Activated T-cell treated with anti-CD3 and anti-CD28 coated beads, Interleukin-2, amount 50 U/mL, for 48 hours (primary cell): ENCODE measurements at places on chromosomes 2 and 18.

- DNase-seq = no peak
These were observed 19.6 kb upstream of the RPL31 start for GRCh38 chr2:100982431-100982861.

- DNase-seq = no peak
These were observed 126.5 kb downstream of the GPR39 start for GRCh38 chr2:132542953-132543569.

DNA sequence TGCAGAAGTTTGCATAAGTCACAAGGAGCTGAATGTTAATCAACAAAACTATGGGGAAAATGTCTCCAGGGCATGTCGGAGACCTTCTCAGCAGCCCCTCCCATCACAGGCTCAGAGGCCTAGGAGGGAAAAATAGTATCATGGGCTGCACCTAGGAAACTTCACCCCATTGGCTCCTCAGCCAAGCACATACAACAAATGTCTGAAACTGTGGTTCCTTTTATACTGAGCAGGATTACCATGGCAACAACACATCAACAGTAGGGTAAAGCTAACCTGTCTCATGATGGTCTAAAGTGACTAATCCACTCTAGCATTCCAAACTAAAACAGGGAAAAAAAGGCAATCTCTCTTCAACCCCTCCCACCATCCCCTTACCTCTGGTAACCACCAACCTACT, 3.2 kb upstream of the NEMP2 start:
- DNase-seq = no peak

GRCh38 chr2:102578376-102578775, 41.0 kb upstream of the SLC9A2 start:
- no peak for DNase-seq

GRCh38 chr2:44542520-44542919, 180.8 kb downstream of the CAMKMT start:
- DNase-seq = no peak

DNA sequence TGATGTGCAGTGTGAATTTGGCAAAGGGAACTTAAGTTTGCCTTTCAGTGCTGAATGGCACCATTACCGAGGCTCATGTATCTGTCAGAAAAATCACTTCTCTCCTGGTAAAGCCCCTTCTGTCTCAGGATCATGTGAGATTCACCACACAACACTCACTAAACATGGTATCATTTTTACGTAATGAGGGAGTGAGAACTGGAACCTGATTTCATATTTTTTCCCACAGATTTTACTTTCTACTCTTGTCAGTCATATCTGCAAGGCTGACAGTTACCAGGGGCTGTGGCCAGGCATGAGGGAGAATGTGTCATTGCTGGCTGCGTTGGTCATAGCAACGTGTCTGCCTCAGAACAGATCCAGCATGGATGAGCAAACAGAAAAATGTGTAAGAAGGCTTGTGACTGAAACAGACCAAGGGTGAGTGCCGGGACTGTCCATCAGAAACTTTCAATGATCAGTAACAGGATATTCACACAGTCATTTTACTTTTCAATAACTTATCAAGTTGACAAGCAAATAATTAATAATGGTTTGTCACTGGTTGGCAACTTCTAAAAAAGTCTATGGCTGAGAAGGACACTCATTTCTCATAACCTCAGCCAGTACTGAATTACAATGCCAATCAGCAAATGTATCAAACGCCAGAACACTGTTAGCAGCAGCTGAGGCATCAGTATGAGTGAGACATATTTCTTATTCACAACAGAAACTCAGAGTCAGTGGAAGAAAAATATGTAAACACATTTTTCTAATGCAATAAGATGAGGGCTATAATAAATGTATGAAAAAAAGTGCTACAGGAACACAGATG, 100.5 kb downstream of the CDC42EP3 start:
- peak; percentile 72 for DNase-seq

- DNase-seq = no peak
These were observed 25.6 kb upstream of the GREB1 start for GRCh38 chr2:11508279-11508678.

DNA sequence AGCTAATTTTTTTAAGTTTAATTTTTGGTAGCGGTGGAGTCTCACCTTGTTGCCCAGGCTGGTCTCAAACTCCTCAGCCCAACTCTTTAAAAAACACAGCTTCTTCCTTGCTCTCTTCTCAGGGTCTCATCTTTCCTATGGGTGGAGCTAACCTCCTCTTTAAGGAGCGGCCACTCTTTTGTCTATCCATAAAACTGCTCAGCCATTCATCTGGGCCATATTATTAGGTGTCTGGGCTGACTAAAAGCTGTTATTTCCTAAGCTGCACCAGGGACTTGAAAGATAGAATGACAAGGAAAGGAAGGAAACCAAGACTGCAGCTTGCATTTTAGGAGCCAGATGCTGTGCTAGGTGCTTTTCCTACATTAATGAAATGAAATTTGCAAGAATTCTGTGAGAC, 35.8 kb upstream of the THOC1 start:
- DNase-seq = no peak

GRCh38 chr18:79400591-79401381, 5.1 kb downstream of the NFATC1 start:
- peak; percentile 68 for DNase-seq

DNA sequence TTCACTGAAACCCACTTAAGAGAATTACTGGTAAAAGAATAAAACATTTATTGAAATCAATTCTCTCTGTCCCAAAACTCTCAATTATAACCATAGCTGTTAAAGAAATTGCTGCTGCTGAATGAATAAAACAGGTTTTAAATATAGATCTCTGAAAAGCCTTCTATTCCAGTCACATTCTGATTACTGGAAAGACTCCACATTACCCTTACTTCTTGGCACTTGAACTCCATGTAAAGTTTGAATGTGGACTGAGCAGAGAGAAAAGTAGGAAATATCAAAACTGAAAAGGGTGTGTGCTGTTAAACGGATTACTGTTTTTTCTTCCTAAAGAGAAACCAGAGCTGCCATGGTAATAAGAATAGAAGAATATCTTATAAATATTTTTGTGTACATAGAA, 655.3 kb upstream of the SETBP1 start:
- DNase-seq = no peak

- no peak for DNase-seq
These were observed 126.3 kb downstream of the ALPK2 start for GRCh38 chr18:58502628-58503027.

DNA sequence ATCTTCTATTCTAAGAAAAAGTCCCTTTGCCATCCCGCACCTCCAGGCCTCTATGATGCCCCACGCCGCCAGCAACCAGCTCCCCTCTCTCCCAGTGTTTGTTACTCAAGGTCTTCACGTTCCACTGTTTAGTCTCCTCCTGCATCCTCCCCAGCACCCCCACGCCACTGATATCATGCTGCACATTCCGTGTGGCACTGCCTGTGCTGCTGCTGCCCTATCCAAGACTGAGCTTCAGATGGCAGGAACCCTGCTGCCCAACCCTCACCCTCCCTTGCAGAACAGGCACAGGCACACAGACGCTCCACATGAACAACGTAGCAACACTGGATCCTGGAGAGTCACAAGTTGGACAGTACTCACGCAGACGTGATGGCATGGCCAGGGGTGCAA, 35.3 kb downstream of the MYO5B start:
- DNase-seq = no peak

GRCh38 chr18:28412521-28412920, 235.6 kb upstream of the CDH2 start:
- no peak for DNase-seq

DNA sequence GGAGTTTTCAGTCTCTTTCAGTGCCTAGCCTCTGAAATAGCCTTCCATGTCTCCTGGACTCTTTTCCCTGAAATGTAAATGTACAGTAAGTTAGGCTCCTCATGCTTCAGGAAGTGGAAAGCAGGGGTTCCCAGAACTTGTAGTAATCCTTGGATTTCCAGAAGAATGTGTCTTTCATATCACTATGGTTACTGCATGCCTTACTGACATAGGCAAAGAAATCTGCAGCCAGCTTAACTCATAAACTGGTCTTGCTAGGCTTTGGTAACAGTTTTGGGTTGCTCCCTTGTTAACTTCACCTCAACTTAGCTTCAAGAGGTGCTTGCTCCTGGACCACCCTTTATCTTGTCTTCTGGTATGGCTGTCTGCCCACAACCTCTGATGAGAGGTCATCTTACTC, 686.8 kb upstream of the DDX18 start:
- no peak for DNase-seq

GRCh38 chr2:10221443-10221842, 81.3 kb upstream of the HPCAL1 start:
- no peak for DNase-seq

GRCh38 chr18:49899657-49900330, 86.5 kb upstream of the ACAA2 start:
- no peak for DNase-seq

DNA sequence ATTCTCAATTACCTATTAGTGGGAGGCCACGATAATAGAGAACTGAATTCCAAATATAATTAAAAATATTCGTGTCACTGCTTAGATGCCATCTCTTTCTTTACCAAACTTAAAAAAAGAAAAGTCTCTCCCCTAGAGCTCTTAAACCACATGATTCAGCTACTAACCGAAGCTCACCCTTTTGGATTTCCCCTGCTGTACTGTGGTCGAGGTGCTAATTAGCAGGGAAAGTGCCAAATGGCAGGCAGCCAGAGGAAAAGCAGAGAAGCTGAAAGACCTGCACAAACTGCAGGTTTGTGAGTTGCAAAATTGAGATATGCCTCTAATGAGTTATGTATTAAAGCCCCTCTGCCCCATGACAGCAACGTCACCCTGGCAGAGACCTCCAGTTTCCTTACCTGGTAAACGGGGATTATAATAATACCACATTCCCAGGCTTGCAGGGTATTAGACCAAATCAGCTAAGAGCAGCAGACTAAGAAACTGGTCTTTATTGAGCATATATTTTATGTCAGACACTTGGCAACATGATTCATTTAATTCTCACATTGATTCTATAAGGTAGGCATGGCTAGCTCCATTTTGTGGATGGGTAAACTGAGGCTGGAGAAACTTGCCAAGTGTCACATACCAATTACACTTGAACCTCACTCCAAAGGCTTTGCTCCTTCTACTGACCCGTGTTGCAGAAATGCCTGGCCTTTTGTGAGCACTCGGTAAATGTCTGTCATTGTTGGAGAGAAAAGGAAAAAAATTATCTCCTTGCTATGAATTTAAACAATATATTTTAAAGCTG, 259.7 kb downstream of the LPIN1 start:
- peak; percentile 71 for DNase-seq

DNA sequence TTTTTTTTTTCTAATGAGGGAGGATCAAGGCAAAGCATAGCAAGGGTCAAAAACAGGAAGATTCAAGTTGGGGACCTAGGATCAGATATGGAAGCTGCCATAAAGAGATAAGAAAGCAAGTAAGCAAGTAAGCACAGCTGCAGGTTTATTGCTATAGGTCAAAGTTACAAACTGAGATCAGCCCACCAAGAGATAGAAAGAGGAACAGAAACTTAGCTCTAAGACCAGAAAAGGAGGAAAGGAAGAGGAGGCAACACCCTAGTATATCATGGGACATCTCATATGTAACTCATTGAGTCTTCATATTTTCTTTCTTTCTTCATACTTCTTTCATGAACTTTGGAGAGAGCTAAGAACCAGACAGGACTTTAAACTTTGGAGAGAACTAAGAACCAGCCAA, 295.9 kb upstream of the CRIM1 start:
- DNase-seq = no peak

GRCh38 chr18:76490670-76491472, 4.2 kb downstream of the ZNF516 start:
- peak; percentile 38 for DNase-seq

- no peak for DNase-seq
These were observed 46.7 kb downstream of the TMEM185B start for GRCh38 chr2:120176526-120176925.

DNA sequence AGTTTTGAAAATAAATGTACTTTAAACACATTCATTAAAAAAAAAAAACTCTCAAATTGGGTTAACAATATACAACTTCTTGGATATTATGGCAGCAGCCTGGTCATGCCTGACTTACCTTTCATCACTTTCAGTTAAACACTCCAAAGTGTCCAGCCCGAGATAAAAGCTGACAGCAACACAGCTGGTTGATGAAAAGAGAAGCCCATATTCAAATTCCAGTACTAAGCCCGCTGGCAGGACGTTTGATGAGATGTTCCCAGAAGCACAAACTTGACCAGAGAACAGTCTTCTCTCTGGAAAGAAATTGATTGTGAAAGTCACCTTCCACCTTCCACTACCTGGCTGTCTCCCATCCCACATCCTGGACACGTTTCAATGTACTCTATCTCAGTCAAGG, 586.3 kb downstream of the TDRD15 start:
- no peak for DNase-seq

GRCh38 chr2:127673291-127674069, 1.9 kb downstream of the LIMS2 start:
- no peak for DNase-seq

GRCh38 chr18:44033144-44033701, 647.5 kb upstream of the SETBP1 start:
- no peak for DNase-seq

DNA sequence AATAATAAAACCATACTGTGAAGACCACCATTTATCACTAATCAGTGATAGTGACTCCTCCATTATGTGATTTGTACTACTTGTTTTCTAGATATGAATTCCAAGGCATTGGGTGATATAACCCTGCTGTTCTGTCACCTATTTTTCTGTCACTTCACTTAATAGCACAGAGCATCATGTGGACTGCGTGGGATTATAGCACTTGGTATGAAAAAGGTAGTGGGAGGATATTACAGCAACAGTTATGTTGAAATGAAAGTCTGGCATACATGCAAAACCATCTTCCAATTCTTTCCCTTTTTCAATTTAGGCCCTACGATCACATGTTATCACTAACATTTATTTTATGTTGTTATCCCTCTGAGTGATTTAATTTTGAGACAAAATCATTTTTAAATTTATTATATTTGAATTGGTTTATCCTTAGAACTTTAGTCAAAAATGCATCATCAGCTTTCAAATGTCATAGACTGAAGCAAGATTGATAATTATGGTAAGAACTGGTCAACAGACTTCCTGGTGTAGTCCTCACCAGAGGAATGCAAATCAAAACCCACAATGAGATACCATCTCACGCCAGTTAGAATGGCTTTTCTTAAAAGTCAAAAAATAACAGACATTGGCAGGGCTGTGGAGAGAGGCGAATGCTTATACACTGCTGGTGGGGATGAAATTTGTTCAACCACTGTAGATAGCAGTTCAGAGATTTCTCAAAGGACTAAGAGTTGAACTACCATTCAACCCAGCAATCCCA, 242.6 kb downstream of the IKZF2 start:
- DNase-seq = no peak

GRCh38 chr2:224934526-224935188, 107.6 kb downstream of the DOCK10 start:
- no peak for DNase-seq

GRCh38 chr2:71925268-71926088, 222.2 kb downstream of the CYP26B1 start:
- DNase-seq = no peak

DNA sequence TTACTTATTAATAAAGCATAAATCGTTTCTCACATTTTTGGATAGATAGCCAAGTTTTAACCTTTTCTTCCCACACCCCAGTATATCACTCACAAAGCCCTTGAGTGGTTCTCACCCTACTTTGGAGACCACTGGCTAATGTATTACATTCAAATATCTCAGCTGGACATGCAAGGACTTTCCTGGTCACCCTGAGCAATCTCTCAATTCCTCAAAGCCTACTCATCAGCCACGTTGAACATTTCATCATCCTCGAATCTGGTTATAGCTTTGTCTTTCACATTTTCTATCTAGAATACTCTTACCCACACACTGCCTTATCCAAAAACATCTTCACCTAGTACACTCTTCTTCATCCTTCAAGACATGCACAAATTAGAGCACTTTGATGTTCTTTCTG, 71.1 kb upstream of the MAPRE2 start:
- DNase-seq = no peak
